ENCODE measurements at places on chromosomes 16 and 17.

DNA sequence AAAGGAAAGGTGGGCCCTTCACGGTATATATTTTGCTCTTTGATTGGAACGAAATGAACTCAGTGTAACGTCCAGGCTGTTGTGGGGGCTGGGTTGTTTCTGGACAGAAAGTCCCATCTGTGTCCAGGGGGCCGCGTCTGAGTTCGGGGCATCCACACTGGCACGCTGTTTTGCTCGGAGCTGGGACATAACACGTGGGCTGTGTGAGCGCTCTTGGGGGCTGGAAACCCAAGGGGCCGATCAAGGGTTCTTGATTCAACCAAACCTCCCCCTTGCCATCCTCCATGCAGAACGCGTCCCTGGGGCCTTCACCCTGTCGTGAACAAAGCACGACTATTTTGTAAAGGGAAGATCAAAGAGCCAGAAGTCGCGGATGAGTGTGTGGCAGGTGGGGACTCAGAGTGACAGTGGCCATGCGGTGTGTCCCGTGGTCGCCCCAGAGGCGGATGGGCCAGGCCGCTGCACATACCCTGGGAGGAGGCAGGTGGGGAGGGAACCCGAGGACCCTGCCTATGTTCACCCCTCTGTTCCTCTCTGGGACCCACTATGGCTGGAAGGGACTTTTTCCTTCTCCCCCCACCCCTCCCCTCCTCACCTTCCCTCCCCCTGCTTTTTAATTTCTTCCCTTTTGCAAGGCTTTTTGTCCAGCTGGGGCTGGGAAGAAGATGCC, 387.2 kb downstream of the SEC14L1 start:
- DNase-seq, result no peak

DNA sequence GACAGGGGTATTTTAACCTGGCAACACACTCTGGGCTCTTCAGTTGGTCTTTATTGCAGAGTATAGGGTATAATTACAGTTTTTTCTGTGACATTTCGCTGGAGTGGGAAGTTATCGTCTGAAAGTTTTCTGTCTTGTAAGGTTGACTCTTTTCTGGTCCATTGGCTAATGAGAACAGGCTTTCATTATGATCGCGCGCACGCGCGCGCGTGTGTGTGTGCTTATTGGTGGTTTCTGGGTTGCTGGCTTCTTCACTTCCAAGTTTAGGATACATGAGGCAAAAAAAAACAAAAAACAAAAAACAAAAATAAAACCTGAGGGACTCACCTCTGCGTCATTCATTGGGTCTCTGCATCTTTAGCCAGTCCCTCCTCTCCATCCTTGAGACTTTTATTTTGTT, 68.7 kb upstream of the MYOCD start:
- no peak for DNase-seq

- no peak for DNase-seq
Observed at GRCh38 chr16:66432429-66432828, 5.3 kb downstream of the BEAN1 start.

DNA sequence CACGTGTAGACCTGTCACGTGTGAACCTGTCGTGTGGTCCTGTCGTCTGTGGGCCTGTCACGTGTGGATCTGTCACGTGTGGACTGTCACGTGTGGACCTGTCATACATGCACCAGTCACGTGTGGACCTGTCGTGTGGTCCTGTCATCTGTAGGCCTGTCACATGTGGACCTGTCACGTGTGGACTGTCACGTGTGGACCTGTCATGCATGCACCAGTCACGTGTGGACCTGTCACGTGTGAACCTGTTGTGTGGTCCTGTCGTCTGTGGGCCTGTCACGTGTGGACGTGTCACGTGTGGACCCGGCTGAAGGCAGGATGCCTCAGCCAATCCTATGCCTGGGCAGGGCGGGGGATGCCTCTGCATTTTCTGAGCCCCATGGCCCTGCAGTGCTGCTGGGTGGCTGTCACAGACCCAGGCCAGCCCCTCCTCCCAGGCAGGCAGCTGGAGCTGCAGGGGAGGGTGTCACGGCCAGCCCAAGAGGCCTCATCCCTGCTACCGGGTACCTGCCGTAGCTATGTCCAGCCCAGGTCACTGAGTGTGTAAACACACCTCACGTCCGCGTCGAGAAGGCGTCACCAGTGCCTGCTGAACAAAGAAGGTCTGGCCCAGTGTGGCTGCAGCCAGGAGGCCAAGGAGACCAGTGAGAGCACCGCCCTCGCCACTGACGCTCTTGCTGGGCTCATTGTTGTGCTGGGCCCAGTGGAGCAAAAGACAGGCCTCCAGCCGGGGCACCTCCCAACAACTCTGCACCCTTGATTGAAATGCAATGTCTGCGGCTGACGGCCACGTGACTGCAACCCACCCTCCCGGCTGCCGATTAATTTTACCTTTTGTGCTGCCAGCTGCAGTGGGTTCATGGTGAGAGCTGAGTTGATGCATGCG, 18.6 kb upstream of the ACSF3 start:
- no peak for DNase-seq

DNA sequence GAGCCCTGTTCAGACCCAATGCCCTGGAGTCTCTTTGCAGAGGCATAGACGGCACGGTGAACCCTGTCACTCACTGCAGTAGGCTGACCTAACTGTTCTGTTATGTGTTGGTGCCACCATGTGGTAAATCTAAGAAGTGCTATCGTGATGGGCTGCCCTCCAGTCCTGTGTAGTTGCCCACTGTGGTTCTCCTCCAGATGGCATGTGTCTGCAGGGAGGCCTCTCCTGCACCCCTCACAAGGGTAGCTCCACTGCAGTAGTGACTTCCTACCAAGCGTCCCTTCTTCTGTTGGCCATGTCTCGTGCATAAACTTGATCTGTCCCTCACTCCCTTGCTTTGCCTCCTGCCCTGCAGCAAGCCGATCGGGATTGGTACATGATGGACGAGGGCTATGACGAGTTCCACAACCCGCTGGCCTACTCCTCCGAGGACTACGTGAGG, 5.8 kb downstream of the DHX38 start:
- DNase-seq, result no peak

Data from activated naive CD4-positive, alpha-beta T cell (primary cell).